ENCODE measurements at places on chromosomes 1 and 21.

- DNase-seq: no peak
Measured at GRCh38 chr1:201347498-201348210, 29.8 kb downstream of the TNNT2 start.

DNA sequence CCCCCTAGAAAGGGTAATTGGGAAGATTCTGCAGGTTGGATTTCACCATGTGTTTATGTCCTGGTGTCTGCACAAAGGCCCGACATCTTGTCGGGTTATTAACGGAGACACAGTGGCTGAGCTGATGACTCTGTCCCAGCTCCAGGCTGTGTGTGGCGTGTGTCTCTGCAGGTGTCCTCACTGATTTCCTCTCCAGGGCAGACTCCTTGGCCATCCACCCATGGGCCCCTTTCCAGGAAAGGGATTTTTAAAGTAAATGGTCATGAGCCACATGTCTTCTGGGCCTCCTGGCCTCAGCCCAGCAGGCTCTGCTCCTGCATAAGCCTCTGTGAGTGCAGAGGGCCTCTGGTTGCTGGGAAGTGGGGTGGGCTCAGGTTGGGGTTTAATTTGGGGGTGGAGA lies 418.7 kb upstream of the VAMP3 start:
- DNase-seq: no peak

DNA sequence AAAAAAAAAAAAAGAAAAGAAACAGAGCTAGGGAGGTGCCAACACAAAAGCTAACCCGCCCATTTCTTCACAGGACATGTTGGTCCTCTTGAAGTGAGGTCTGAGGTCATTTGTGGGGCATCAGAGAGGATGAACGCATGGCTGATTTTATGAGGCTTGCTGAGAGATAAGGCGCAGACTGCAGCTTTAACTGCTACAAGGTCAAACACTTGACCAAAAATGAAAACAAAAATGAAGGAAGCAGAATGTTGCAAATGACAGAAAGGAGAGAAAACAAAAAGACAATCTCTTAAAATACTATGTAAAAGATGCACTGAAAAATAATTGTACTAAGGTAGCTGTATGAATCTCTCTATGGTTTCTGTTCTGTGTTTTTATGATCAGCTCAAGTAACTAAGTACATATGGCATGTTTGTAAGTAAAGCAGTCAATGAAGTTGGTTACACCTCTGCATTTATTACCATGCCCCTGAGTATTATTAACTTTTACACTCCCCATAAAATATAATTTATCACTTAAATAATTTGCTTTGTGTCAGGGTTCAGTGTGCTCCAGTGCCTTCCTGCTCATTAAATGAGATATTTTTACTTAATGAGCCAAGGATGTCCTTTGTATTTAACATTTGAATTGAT lies 249.1 kb upstream of the NR5A2 start:
- no peak for DNase-seq

GRCh38 chr1:94056171-94056570 lies 64.8 kb downstream of the ABCA4 start:
- no peak for DNase-seq

- DNase-seq: no peak
Measured at GRCh38 chr1:225426395-225427234, 1.2 kb downstream of the LBR start.

DNA sequence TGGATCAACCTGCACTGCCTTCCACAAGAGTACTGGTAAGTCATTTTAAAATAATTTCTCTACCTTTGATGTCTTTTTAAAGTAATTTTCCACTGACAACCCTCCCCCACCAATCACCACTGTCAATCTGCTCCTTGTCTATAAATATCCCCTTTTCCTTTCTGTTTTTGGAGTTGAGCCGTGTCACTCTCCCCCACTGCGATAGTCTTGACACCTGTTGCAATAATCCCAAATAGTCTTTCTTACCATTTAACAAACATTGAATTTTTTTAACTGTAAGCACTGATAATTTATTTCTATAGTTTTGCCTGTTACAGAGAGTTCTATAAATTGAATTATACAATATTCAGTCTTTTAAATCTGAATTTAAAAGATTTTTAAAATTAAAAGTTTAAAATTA lies 420.9 kb downstream of the COL11A1 start:
- DNase-seq: no peak

DNA sequence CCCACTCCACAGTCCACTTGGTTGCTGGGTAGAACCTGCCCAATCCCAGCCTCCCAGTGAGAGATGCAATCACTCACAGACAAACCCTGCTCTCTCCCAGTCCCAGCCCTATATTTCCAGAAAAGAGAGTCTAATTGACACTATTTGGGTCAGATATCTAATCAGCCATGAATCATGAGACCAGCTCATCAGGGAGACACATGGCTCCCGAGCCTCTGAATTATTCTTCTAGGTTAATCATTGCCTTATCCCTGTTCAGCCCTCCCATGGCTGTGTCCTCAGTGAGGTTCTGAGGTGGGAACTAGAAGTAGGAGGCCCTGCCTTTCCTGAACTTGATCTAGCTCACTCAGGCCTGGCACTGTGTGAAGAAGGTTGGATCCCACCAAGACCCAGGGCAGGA lies 49.9 kb upstream of the ZC3H12A start:
- DNase-seq: no peak

GRCh38 chr1:38858833-38859560 lies 575 bp downstream of the RRAGC start:
- DNase-seq: no peak

DNA sequence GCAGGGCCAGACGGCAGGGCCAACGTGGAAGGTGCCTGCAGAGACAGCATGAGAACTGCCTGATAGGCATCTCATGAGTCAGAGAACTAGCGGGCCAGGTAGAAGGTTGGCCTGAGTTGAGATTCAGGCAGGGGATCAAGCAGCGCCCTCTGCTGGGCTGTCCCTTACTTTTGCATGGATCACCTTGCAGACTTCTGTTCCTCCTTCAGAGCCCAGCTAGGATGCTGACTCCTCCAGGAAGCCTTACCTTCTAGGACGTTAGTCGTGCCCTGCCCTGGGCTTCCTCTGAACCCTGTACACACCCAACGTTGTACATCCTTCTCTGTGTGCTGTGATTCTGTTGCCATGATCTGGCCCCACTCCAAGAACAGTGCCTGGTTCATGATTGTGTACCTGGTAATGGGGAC lies 231.3 kb upstream of the VAMP3 start:
- DNase-seq: no peak

GRCh38 chr1:198333744-198334143 lies 176.9 kb downstream of the NEK7 start:
- DNase-seq: no peak
